ENCODE measurements at places on chromosomes 1 and 21.

DNA sequence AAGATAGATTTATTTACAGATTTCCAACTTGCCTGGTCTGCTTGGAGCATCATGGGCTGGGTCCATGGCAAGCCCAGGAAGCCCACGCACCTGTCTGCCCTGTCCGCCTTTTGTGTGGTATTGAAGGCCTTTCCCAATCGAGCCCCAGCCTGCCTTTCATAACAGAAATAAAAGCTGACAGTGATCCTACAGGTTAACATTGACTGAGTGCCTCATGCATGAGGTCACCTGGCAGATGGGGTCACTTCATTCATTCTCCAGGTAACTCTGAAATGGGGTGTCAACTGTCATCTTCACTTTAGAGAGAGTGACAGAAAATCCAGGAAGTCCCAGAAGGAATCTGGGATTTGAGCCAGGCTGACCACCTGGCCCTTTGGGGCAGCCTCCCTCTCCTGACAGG, 36.3 kb upstream of the CASZ1 start:
- DNase-seq: no peak

- peak; percentile 65 for DNase-seq
Observed at GRCh38 chr1:9145021-9145668, 16.2 kb upstream of the GPR157 start.

DNA sequence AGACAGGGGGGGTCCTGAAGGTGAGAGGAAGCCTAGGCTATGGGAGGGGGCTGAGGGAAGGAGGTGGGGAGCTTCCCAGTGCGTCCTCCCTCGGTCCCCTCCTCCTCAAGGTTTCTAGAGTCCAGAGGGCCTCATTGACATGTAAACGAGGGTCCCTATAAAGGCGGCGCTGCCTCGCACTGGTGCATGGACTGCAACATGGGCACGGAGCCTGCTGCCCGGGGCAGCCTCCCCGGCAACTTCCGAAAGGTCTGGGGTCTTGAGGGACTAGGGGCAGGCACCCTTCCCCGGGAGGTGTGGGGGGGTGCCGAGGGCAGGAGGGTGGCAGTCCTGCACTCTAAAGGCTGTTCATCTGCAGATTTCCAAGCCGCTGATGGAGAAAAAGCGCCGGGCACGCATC, at the start of gene HES3:
HES3 (plus strand) TSS at position 187 of the 400 bp plus-strand sequence; CDS start at position 374, 187 bp downstream.
- no peak for DNase-seq

DNA sequence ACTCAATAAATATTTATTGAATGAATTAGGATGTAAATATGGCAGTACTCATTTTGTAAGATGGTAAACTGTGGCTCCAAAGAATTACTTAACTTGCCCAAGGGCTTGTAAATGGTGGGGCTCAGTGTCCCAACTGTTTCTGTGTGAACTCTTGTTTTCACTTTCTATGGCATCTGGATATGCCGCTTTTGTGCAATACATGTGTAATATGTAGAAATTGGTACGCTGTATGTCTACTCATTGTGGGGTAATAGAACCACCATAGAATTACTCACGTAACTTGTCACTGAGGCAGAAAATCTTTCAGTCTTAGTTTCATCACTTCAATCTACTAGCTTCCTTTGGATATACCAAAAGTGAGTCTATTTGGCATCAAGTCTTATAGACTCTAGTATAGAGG, 977 bp downstream of the PRPF3 start:
- DNase-seq: no peak

DNA sequence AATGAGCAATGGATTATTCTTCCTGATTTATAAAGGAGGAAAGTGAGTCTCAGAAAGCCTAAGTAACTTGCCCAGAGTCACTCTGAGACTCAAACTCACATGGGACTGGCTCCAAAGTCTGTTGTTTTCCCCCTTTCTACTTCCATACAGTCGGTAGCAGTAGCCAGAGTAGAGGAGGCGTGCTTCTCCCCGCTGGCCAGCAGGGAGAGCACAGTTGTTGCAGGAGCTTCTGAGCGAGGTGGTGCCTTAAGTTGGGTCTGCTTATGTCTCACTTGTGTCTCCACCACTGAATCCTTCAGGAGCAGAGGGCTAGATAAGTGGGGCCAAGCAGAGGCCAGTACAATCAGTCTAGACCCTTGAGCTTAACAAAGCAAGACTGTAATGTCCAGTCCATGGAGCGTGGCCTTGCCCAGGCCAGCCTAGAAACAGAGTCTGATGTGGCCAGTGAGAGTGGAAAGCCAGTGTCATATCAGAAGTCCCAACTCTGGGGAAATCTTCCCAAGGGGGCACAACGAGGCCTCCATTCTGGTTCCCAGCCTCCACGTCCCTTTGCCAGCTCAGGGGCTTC, 181.9 kb downstream of the ZSCAN20 start:
- no peak for DNase-seq

All from GM10248 (cell line).